Suppressor macrophage (primary cell): ENCODE measurements at places on chromosomes 16 and 17.
A peak's percentile ranks its signal among the peaks of the same experiment; 100 is the strongest.

- peak; percentile 36 for DNase-seq
These were observed 68.1 kb upstream of the CPHXL start for GRCh38 chr16:75794426-75794825.

DNA sequence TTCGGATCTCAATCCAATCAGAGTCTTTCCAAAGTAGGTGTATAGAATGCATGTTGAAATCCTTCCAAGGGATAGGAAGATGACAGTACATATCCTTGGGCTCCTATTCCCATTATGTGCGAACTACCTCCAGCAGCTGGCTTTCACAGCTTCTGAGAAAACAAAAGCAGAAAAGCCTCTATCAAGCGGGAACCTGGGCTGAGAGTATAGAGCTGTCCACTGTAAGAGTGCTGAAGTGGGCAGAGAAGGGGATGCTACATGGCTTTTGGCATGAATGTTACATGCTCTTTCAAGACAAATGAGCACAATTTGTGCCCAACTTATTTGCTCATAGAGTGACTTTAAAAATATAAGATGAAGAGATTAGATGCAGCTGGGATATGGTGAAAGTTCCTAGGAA lies 993.5 kb downstream of the CDH8 start:
- no peak for DNase-seq

GRCh38 chr17:42191275-42191608 lies 3.1 kb downstream of the GHDC start:
- no peak for DNase-seq

DNA sequence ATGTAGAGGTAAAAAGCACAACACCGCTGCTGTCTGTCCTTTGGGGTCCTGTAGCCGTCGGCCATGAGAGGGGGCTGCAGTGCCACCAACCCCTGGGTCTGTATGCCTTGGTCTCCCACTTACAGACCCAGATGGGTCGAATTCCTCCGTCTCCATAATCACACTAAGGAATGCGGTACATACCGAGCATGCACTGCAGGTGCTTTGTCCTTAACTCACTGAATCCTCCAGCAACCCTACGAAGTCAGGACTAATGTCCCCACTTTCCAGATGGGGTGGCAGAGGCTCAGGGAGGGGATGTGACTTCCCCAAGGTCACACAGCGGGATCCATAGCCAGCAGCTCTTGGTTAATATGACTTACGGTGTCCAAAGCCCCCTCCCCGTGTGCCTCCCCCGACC lies 219.9 kb upstream of the CIBAR2 start:
- no peak for DNase-seq

- no peak for DNase-seq
These were observed 25.4 kb downstream of the BMERB1 start for GRCh38 chr16:15459791-15460190.

GRCh38 chr17:80137131-80137530 lies 9.8 kb downstream of the EIF4A3 start:
- DNase-seq, result no peak

DNA sequence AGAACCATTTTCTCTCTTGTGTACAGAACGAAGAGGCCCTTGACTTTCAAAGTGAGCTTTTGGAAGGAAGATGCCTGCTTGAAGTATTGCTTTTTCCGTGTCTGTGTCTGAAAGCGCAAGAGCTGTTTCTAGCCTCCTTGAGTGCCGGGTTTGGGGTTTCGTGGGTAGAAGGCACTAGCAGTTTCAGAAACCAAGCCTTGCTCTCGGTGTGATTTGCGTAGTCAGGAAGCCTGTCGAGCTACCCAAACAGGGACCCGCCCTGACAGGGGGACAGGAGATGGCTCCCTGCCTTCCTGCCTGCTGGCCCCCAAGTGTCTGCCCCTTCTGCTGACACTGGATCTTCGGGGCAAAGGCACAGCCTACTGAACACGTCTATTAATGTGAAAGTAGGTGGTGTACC lies 322.0 kb downstream of the MAF start:
- DNase-seq, result no peak

DNA sequence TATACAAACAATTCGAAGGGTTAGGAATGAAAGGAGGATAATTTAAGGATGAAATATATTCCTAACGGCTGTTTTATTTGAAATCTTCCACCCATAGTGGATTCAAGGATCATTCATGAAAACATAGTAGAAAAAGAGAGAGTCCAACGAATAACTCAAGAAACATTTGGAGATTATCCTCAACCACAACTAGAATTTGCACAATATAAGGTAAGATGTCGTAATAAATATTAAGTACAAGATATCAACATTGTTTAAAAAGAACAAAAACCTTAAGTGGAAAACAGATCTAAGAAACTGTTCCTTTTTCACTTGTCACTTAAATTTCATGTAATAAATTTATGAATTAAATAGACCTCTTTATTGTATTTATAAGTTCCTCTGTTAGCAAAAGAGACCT lies 9.2 kb upstream of the ATMIN start:
- DNase-seq, result no peak

DNA sequence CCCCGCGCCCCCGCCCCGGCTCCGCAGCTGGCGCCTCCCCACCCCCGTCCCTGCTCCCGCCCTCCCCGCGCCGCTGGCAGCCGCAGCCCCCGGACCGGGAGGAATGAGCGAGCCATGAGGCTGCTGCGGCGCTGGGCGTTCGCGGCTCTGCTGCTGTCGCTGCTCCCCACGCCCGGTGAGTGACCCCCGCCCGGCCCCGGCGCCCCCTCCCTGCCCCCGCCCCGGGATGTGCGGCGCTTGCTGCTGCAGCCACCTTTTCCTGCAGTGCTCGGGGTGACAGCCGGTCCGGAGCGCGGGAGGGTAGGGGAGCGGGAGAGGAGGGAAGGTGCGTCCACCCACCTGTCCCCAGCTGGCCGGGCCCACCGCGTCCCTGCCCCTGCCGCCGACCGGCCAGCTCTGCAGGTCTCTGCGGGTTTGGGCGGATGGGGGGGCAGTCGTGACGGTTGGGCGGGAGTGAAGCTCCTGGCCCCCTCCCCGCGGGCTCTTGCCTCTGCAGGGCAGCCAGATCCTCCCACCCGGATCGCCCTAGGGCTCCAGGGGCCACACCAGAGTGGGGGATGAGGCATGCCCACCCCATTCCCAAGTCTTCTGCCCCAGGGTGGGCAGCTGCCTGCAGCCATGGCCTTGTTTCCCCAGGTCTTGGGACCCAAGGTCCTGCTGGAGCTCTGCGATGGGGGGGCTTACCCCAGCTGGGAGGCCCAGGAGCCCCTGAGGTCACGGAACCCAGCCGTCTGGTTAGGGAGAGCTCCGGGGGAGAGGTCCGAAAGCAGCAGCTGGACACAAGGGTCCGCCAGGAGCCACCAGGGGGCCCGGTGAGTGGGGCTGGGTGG lies 513 bp downstream of the ADAM11 start:
- no peak for DNase-seq

DNA sequence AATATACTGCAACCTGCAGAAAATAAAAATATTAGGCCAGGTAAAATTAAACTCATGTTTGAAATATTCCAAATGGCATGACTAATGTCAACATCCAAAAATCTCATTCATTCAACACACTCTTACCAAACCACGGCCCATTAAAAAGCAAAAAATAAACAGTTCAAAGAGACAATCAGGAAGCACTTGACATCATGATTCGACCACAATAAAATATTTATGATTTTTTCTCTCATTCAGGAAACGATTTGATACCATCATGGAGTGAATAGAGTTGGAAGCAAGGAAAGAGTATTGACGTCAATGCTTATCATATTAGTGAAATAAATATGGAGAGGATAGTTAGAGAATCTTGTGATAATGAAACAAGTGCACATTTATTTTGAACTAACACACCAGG lies 354.1 kb downstream of the KCNJ2 start:
- no peak for DNase-seq

DNA sequence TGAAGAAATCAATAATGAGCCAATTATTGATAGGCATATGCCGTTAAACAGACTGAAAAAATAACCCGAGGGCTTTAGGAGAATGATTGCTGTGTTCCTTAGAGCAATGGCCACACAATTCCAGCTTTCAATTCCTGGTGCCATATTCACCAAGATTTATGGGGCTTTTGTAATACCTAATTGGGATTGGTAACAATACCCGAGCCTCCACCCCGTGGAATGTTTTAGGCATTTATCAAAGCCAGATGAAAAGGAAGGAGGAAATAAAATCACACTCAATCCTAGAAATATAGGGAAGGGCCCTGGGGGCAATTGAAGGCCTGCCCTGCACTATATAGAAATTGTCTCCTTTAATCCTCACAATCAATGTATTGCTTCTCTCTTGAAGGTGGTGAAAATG lies 42.1 kb upstream of the MLYCD start:
- DNase-seq, result no peak

- peak; percentile 36 for DNase-seq
These were observed 13.9 kb downstream of the MYL4 start for GRCh38 chr17:47223007-47223406.

DNA sequence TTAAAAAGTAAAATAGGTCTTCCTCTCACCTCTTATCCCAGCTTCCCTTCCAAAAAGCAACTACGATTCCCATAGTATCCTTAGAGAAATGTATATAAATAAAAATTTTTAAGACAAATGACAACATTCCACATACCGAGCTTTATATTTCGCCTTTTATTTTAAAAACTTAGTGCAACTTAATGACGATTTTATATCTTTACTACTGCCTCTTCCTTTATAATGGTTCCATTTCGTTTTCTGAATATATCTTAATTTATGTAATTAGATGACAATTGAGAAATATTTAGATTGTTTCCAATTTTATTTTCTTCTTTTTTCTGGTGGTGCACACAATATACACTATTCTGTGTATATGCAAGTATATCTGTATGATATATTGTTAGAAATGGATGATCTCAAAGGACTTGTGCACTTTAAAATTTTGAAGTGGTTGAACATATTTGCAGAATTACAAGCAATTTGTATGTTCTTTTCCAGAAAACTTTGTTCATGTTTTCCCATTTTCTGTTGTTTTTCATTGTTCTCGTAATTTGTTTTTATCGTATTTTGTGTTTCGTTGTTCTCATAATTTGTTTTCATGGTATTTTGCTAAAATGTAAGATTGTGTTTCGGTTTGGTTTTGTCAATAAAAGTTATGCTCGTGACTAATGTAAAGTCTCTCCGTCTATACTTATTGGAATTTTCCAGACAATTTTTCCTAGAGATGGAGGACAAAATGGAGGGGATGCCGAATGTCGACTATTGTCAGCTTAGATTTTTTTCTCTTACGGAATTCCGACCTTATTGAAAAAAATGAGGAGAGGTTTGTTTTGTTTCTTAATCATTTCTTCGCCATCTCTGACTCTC lies 20.4 kb upstream of the HOXB13 start:
- DNase-seq, result no peak

- DNase-seq, result no peak
These were observed 63.8 kb downstream of the SMPD3 start for GRCh38 chr16:68384288-68385161.

- DNase-seq, result no peak
These were observed 52.6 kb downstream of the CDK12 start for GRCh38 chr17:39513915-39514314.

DNA sequence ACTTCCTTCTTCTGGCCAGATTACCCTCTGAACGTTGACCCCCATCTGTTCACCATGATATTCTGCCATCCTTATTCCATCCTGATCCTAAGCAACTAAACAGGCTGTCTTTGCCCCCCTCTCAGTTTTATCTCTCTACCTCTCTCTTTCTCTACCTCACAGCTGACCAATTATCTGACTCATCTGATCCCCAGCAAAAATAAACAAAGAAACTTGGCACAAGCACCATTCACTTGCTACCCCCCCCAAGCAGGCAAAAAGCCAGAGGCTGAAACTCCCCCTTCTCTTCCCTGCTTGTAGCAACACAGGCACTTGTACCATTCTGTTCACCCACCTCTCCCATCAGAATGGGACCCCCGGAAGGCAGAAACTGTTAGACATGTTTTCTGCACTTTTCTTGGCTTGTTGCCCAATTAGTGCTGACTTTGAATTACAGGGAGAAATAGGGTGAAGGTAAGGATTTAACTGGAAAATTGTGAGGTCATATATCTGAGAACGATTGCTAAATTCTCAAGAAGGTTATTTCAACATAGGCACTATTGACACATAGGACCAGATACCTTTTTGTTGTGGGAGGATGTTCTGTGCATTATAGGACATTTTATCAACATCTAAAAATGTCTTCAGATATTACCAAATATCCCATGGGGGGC lies 163.2 kb downstream of the TOX3 start:
- no peak for DNase-seq

DNA sequence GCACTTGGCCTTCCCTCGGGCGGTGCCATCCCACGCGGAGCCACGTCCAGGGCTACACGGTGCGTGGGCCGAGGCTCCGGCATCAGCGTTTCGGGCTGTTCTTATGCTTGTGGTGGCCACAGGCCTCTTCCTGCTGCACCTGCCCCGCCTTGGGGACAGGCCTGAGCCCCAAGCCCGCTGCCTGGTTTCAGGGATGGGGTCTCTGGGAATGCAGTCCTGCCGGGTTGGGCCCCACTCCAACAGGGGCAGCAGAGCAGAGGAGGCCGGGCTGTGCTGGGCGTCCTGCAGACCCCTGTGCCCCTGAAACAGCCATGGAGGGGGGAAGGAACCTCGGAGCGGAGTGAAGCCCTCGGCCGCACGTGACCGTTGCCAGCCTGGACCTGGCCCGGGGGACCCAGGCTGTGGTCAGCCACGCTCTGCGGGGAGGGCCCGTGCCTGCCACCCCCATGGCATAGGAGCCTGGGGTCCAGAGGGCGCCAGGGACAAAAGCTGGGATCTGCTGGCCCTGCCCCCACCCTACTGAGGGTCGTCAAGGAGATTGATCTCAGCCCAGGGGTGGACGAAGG lies 453 bp upstream of the WFIKKN1 start:
- DNase-seq, result peak; percentile 47

DNA sequence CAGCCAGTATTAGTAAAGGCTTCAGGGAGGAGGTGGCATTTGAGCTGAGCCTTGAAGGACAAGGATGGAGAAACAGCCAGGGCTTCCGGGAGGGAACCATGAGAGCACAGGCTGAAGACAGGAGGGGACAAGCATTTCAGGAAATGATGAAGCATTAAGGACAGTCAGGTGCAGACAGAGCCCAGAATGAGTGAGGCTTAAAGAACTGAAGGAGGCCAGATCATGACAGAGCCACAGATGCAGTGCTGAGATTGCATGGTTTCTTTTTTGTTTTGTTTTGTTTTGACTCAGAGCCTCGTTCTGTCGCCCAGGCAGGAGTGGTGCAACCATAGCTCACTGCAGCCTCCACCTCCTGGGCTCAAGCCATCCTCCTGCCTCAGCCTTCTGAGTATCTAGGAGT lies 211.5 kb downstream of the SOX9 start:
- no peak for DNase-seq

DNA sequence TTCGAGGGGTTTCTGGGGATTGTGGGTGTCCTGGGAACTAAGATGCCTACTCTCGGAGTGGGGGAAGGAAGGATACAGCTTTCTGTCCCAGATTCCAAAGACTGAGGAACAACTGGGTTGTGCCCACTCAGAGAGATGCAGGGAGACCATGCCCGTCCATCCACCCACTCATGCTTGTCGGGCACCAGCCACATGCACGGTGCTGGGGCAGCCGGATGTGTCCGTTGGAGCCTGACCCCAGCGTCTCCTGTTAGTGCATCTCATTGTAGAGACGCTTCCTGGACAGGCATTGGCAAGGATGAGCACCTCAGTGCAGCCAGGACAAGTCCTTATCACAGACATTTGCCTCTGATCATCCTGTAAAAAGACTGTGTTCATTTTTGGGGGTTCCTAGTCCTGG lies 58.1 kb downstream of the METRNL start:
- DNase-seq, result no peak
